ENCODE measurements at places on chromosomes 3 and 15. TPM values are rescaled to one million over a fixed set of nuclear protein-coding genes. Genes with fewer than 3 reads are reported as not detected.

DNA sequence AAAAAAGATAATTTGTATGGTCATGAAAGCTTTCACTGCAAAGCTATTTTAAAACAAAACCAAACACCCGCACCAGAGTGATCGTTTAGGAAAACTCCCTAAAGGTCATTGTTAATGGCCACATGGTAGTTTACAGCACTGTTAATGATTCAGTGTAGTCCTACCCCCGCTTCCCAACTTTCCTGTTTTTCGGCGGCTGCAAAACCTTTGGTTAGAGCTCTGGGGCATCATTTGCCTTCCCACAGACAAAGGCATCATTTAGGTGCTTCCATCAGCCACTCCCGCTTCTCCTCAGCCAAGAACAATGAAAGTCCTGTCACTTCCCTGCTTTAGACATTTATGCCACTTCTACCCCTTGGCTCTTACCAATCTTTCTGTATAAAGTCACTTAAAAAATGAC lies 10.6 kb downstream of the MELTF start:
- H3K27me3 ChIP-seq = peaks cover 17% of the 10 kb centered on the region
- DNase-seq = no peak
- no peaks in the 10 kb centered on the region for H3K36me3 ChIP-seq
- no peak overlapping the region for H3K4me3 ChIP-seq

The TUSC7 gene
- not detected for polyA plus RNA-seq

GRCh38 chr15:70179309-70179892 lies 81.7 kb upstream of the TLE3 start:
- H3K36me3 ChIP-seq = no peaks in the 10 kb centered on the region
- H3K4me1 ChIP-seq = peaks cover 14% of the 10 kb centered on the region
- no peak for DNase-seq
- peaks cover 13% of the 10 kb centered on the region for H3K27me3 ChIP-seq
- H3K4me3 ChIP-seq = peak overlapping the region; percentile 11

The SLC22A14 gene
- not detected for polyA plus RNA-seq

GRCh38 chr15:100862162-100862561 lies 17.5 kb upstream of the ALDH1A3 start:
- H3K27ac ChIP-seq = no peak overlapping the region
- no peaks in the 10 kb centered on the region for H3K36me3 ChIP-seq
- peaks cover 27% of the 10 kb centered on the region for H3K27me3 ChIP-seq
- DNase-seq = no peak
- H3K4me1 ChIP-seq = no peaks in the 10 kb centered on the region

GRCh38 chr3:157572559-157573270 lies 69.5 kb upstream of the VEPH1 start:
- peaks cover 5% of the 10 kb centered on the region for H3K27me3 ChIP-seq
- H3K4me1 ChIP-seq = no peaks in the 10 kb centered on the region
- no peaks in the 10 kb centered on the region for H3K36me3 ChIP-seq
- DNase-seq = peak; percentile 21
- H3K27ac ChIP-seq = no peak overlapping the region

The CCR5 gene
- polyA plus RNA-seq = not detected

GRCh38 chr3:45852828-45853227 lies 10.9 kb upstream of the LZTFL1 start:
- H3K27me3 ChIP-seq = no peaks in the 10 kb centered on the region
- peak overlapping the region; percentile 38 for H3K4me3 ChIP-seq
- H3K27ac ChIP-seq = peak overlapping the region; percentile 91
- H3K36me3 ChIP-seq = peaks cover 7% of the 10 kb centered on the region
- H3K4me1 ChIP-seq = peaks cover 17% of the 10 kb centered on the region

Data from naive B cell (primary cell).